Stimulated activated CD4-positive, alpha-beta T cell treated with anti-CD3 and anti-CD28 coated beads, Interleukin-4, amount 100 ng/mL, for 1 hour (primary cell): ENCODE measurements at places on chromosomes 1 and 21.

DNA sequence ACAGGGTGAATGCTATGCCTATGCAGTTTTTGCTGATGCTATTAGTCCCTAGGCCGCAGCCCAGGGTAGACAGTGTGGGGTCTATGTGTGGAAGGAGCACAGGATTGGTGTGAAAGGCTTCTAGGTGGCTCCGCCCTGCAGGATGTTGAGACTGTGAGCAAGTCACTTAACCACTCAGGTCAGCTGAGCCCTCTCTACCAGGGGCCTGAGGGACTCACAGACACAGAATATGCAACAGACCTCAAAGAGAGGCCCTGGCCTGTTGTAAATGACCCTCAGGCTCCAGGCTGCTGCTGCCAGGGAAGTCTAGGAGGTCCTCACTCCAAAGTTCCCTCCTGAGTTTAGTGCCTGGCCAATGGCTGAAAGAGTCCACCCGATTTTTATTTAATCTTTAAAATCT, 11.0 kb downstream of the NHLH2 start:
- DNase-seq, result no peak

DNA sequence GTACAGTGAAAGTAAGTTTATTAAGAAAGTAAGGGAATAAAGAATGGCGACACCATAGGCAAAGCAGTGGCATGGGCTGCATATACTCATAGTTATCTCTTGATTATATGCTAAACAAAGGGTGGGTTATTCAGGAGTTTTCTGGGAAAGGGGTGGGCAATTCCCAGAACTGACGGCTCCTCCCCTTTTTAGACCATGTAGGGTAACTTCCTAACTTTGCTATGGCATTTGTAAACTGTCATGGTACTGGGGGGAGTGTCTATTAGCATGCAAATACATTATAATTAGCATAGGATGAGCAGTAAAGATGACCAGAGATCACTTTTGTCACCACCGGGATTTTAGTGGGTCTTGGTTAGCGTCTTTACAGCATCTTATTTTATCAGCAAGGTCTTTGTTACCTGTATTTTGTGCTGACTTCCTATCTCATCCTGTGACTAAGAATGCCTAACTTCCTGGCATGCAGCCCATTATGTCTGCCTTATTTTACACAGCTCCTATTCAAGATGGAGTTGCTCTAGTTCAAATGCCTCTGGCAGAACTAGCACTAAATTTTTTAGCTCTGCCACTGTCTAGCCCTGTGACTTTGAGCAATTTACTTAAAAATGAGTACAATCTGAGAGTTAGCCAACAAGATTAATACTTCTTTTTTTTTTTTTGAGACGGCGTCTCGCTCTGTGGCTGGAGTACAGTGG, 110.3 kb upstream of the PALMD start:
- no peak for DNase-seq

DNA sequence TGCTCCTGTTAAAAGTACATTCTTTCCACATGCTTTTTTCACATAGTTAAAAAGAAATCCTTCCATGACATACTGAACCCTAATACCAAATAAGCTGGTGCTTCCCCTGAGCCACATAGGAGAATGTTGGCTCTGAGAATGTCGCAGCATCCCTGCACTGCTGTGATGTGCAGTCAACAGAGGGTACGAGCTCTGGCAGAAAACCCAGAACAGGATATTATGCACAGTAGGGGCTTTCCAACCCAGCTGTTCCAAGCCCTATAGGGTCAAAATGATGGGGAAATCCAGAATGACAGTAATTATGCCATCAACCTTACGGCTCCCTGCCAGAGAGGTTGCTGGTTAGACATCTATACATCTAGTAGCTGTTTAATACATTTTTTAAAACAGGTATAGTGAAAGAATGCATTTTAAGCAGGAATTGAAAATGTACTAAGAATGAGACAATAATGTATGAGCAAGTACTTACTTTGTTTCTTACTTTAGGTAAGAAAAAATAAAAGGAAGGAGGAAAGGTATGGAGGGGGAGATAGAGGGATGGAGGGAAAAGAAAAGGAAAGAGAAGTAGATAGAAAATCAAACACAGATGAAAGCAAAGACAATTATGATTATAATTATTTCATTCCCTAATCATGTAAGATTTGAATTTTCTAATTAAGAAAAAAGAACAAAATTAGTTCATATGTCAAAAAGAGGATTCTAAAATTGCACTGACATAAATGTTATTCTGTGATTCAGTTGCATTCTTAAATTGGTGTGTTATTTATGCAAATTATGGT, 126.0 kb downstream of the NR5A2 start:
- peak; percentile 42 for DNase-seq

GRCh38 chr1:147723691-147724323, 36.6 kb downstream of the GJA5 start:
- DNase-seq, result peak; percentile 8

GRCh38 chr21:44966135-44967081, 26.6 kb downstream of the SLX9 start:
- no peak for DNase-seq

DNA sequence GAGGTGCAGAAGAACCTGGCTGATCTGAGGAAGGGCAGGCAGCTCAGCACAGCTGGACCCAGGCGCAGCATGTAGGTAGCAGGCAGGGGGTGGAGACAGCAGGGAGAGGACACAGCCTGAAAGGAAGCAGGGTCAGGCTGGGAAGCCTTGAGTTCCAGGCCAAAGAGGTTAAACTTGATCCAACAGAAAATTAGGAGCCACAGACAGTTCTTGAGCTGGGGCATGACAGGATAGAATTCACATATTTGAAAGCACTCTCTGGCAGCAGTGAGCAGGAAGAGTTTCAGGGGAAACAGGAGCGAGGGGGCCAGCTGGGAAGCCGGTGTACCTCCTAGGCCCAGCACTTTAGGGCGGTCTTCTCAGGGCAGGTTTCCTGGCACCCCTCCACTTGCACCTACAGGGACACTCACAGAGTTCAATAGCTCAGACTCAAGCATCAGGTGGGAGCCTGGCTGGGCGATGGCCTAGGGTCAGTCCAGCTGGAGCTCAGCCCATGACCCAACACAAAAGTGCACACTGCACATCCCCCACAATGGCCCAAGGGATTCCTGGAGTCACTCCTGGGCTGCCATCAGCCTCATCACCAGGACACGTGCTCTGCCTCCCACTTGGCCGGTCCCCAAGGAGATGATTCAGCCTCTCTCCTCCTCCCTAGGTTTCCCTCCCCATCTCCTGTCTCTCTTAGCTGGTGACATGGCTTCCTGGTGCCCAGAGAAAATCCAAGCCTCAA, 22.7 kb downstream of the MATN1 start:
- DNase-seq, result no peak

DNA sequence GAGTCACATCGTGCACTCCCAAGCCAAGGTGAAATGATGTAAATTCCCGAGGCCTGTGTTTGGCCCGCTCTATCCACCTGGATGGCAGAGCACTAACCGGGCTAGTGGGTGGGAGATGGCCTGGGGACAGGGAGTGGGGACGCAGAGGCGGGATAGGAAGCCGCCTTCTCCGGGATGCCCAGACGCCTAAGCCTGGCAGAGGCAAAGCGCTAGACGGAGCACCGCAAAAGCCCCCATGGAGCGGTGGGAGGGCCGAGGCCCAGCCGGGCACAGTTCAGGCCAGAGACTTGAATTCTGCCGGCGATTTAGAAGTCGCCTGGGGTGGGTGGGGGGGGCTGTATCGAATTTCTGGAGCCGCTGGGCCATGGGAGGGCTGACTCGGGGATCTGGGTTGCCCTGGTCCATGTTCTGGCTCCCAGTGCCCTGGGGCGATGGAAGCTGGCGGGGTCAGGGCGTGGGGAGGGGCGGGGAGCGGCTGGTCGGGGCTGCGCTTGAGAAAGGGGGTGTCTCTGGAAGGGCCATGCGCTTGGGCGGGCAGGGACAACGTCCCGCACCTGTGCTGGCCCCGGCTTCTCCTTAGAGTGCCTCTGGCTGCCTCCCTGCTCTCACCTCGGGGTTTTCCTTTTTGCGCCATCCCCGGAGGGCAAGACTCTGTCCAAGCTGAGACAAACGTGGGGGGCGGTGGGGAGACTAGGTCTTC, 28.0 kb downstream of the KIAA2013 start:
- DNase-seq, result no peak

- DNase-seq, result no peak
Observed at GRCh38 chr1:171655746-171656116, 3.2 kb upstream of the MYOC start.

GRCh38 chr1:116506132-116507004, 64.5 kb downstream of the CD58 start:
- no peak for DNase-seq

GRCh38 chr1:119083980-119084379, 56.5 kb downstream of the WARS2 start:
- no peak for DNase-seq

DNA sequence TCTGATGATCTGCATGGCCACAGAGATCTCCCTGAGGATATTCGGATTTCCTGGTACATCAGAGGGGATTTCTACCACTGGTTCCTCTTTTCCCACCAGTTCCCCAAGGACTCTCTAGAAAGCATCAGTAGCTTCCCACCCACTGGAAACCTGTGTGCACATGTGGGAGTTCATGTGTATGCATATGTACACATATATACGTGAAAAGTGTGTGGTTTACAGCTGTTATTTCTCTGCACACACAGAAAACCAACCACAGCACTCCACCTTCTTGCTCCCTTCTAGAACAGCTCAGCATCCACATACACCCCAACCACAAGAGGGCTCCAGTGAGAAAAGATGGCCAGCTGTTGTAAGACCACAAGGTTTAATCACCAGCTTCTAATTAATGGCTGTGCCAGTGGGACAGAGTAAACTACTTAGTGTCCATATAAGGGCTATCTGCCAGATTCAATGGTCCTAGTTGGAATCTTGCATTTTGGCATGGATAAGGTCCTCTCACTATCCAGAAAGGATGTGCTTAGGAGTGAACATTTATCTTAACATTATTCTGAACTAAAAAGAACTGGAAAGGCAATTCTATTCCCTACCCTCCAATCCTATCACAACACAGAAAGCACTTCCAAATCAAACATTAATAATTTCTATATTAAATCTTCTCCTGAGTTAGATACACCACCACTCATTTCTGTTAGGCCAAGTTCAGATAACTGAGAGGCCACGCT, 24.1 kb downstream of the GPR3 start:
- DNase-seq, result peak; percentile 38

GRCh38 chr1:202673531-202673930, 36.7 kb downstream of the SYT2 start:
- no peak for DNase-seq

DNA sequence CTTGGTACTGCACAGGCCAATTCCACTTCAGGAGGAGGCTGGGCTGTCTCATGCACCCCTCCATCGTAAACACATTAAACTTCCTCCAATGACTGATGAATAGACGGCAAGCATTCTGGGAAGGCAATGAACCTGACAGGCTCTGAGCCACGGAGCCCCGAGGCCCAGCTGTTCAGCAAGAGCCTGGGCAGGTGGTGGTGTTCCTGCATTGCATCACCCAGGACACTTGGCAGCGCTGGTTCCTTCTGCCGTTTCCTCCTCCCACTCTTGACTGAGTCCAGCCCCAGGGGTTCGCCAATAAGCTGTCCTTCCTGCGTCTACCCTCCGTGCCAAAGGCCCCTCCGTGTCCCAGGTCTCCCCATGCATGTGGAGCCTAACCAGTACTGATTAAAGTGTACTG, 109.8 kb downstream of the JAK1 start:
- DNase-seq, result no peak

DNA sequence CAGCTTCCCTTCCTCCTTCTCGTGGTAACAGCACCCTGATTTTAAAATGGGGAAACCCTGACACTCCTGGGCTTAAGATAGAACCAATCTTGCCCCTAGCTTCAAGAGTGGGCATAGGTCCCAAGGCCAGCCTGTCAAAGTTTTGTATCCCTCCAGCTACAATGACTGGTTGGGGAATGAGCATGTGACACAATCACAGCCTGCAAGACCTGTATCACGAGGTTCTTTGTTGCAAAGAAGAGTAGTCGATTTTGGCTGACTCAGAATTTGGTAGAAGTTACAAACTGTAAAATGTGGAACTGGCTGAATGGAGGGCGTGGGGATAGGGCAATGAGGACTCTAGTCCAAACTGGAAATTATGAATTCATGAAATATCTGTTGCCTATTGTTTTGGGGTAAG, 18.7 kb downstream of the CTSK start:
- DNase-seq, result no peak

DNA sequence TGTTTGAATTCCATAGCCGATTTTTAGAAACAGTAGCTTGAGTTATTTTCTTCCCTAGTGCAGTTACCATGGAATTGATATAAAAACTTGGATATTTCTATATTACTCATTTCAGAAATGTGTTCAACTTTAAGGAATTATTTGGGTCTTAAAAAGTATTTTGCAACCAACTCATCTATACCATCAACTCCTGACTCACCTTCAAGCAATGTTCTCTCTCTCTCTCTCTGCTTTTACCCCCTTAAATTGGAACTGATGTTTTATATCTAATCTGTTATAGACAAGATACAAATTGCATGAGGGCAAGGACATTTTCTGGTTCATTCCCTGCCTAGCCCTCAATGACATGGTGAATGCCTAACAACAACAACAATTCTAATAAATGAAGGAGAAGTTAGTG, 214.7 kb upstream of the NRIP1 start:
- no peak for DNase-seq

DNA sequence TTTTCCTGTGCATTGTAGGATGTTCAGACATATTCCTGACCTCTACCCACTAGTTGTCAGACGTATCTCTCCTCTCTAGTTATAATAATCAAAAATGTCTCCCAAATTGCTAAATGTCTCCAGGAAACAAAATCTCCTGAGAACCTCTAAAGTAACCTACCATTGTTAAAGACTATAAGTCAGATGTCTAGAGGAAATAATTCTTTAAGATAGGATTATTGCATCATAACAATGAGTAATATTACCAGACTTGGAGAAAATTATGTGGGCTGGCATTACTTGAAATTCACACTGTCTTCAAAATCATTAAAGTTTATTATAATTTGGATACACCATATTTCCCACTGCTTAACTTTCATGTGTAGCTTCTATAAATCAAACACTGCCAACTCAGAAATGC, 643.0 kb upstream of the ADGRL2 start:
- no peak for DNase-seq

- no peak for DNase-seq
Observed at GRCh38 chr1:169466259-169467230, 19.2 kb downstream of the SLC19A2 start.

- DNase-seq, result no peak
Observed at GRCh38 chr1:240743705-240744104, 131.8 kb upstream of the GREM2 start.

- no peak for DNase-seq
Observed at GRCh38 chr1:41502912-41503311, 18.4 kb upstream of the EDN2 start.

GRCh38 chr1:214215583-214215982, 65.4 kb upstream of the SMYD2 start:
- DNase-seq, result no peak

DNA sequence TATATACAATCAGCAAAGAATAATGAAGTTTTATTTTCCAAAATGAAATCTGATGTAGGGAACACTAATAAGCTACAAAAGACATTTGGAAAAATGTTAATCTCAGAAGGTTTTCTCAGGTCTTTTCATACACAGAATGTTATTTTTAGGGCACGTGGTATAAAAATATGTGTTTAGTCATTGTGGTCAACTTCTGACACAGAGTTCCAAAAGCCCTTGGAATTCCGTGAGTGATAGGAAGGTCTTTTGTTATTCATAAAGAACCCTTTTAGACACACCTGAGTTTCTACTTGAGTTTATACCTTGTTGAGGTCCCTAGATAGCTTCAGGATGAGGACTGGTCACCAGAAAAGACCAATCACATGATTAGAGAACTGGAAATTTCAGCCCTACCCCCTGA, 277.6 kb upstream of the NCAM2 start:
- no peak for DNase-seq

- no peak for DNase-seq
Observed at GRCh38 chr21:33566514-33566913, 22.0 kb downstream of the DONSON start.
